Activated CD4-positive, alpha-beta T cell treated with anti-CD3 and anti-CD28 coated beads, Interleukin-2, Interleukin-6, amounts not matched to agents 100 ng/mL and 50 ng/mL, durations not matched to agents 16 hours and 8 hours (primary cell): ENCODE measurements at places on chromosomes 16 and 17.

DNA sequence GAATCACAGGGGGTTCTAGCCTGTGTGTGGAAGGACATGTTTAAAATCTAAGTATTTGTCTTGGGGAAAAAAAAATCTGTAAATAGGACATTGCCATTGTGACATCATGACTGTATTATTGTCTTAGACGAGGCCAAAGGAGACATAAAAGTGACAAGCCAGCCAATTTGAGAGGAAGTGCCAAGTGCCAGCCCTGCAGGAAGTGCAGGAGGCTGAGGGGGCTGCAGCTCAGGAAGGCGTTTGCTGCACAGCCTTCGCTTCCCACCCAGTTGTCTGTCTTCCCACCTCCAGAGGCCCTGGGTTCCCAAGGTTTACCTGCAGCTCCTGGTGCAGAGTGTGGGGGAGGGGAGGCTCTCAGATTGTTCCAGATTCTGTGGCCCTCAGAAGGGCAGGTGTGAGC is 1.3 kb downstream of the ADCY7 start:
- DNase-seq = peak; percentile 47

DNA sequence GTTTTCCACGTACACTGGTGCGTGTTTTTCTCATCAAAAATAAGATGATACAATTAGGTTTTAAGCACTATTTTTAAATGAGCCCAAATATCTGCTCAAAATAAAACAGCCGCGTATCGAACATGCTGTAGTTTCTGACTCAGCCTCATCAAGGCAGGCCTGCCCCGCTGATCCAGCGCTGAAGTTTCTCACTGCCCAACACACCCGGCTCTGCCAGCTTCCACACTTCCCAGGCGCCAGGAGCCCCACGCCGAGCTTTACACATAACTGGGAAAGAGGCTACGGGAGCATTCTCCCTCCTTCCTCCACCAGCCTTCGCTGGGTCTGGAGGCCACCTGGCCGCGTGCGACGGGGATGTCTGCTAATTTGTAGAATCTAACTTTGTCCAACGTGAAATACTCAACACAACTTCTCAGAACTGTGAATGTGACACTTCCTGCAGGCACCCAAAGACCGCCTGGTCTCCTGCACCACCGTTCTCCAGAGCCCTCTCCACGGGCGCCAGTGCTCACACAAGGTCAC is 42.1 kb downstream of the MAP1LC3B start:
- DNase-seq = no peak

DNA sequence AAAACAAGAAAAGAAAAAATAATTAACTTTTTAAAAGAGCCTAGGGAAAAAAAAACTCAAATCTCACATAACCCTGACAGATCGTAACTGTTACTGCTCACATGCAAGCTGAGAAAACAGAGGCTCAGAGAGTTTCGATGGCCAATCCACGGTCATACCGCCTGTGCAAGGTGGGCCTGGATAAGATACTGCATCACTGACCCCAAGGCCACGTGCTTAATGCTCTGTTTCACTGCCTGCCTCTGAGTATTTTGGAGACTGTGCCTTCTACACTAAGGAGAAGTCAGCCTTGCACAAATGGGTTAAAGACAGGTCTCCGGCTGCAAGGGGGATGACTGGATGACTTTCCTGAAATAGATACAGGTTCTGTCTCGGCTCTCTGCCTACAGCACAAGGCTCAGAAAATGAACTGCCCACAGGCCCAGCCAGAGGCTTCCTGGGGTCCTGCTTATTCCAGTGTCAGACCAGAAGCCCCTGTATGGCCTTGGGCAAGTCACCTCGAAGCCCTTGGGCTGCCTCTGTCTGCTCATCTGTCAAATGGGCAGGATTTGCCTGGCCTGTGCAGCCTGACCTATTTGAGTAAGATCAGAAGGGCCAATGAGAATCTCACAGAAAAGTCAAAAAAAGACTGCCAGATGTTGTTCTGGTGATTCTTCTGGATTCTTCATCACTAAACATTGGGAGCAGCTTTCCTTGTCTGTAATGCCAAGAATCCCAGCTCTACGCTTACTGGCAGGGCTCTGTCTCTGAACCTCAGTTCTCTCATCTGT is 25.8 kb downstream of the CNGB1 start:
- DNase-seq = no peak

GRCh38 chr17:29918922-29919856 is 10.8 kb downstream of the SSH2 start:
- no peak for DNase-seq
